Amniotic stem cell (primary cell): ENCODE measurements at places on chromosomes 6 and 20.

- no peak for DNase-seq
Observed at GRCh38 chr6:157693867-157694266, 129.2 kb upstream of the SNX9 start.

GRCh38 chr6:81997090-81997926 is 244.8 kb upstream of the TENT5A start:
- DNase-seq: peak; percentile 81

DNA sequence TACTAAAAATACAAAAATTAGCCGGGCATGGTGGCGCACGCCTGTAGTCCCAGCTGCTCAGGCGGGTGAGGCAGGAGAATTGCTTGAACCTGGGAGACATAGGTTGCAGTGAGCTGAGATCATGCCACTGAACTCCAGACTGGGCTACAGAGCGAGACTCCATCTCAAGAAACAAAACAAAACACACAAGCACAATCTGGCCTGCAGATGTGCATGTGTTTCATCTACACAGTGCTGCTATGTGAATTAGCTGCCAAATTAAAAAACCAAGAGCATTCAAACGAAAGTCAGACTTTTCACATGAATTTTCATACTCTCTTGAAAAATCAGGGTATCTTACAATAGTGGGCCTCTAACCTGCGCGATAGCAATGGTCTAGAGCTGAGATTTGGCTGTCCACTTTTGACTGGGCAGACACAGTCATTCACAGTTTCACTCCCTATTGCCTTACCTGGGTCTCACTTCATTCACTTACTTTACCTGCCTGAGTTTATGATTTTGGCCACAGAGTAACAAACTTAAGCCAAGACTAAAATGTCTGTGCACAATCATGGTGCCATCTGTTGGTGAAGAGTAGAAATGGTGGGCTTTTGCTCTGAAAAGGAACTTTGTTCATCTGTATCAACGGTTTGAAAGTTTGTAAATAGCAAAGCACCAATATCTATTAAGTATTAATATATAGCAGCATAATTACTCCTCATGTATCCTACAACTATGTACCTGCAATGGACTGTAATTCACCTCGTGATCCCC is 138.5 kb upstream of the UST start:
- DNase-seq: no peak

GRCh38 chr6:80142586-80142985 is 36.1 kb downstream of the BCKDHB start:
- DNase-seq: no peak

- no peak for DNase-seq
Observed at GRCh38 chr20:44079291-44079690, 107.7 kb downstream of the JPH2 start.

GRCh38 chr6:151680846-151681432 is 126.5 kb upstream of the ESR1 start:
- no peak for DNase-seq

DNA sequence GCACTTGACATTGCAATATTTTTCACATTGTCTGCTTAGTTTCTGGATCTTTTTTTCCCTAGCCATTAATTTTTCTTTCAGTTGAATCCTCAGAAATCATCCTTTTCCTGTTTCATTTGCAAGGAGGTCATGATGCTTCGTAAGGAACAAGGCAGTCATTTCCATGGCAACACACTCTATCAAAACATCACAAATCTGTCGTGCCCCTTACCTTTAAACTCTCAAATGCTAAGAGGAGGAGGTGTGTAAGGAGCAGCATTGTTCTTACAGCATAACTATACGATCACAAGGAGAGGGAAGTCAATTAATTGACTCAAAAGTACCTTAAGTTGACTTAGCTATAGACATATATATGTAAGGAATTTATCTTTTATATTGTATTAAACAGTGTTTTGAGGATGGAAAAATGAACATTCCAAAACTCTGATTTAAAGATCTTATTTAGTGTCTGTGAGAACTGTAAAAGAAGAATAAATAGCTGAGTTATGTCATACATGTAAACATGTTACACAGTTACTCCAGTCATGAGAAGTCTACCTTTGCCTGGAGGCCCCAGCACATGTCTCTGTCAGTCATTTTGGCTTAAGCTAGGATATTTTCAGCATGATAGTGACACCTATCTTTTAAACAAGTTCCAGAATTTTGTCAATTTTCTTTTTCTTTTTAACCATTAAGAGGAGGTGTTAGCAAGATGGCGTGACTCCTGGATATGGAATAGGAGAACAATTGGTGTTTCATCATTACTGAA is 41.6 kb downstream of the CDKAL1 start:
- DNase-seq: no peak

DNA sequence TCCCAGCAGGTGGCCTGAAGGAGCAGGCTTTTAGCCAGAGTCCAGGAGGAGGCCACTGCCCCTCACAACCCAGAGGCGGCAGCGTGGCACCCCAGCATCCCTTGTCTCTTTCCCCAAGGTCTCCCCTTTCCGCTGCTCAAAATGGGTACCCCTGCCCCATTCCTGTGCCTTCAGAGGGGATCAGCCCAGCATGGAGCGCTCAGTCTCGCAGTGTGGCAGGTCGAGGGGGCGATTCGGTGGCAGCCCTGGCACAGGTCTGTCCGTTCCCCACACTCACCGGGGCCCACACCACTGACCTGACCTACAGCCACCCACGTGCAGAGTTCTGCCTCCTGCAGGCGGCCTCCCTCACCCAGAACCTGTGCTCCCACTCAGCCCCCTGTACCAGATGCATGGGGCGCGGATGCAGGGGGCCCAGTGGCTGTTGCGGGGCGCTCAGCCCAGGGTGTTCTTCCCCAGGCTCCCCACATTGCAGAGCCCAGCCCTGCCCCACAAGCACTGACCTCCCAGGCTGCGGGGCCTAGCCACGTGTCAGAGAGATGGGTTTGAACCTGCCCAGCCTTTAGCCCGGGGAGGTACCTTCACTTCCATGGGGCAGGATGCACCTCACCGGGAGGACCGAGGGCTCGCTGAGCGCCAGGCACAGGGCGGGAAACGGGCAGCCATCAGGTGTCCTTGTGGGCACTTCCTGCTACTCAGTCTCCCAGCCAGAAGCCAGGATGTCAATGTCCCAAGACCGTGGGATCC is 41.8 kb downstream of the DSTN start:
- DNase-seq: no peak

- DNase-seq: no peak
Observed at GRCh38 chr6:22401206-22401605, 104.4 kb upstream of the PRL start.
